Vagina (tissue), 2 donors: ENCODE measurements at places on chromosomes 5 and 9. TPM values are rescaled to one million over a fixed set of nuclear protein-coding genes. Genes with fewer than 3 reads are reported as not detected.

DNA sequence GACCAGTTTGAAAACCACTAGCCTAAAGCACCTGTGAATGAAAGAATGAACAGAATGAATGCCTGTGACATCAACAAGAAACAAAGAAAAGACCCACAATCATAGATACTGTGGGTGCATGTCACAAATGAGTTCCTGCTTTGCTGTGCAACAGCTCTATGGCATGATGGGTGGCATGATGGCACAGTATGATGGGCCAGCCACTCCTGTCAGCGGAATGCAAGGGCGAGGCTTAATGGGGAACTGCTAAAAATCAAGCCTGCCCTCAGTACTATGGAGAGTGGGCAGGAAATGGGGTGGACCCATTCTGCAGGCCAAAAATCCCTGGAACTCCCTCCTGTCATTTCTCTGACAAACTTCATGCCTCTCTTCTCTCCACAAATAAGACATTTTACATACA, 89.0 kb downstream of the DCP2 start:
- no peak overlapping the region for H3K27ac ChIP-seq
- no peaks in the 10 kb centered on the region for H3K4me1 ChIP-seq
- H3K4me3 ChIP-seq, result no peak overlapping the region
- no peak for DNase-seq
- no peaks in the 10 kb centered on the region for H3K36me3 ChIP-seq

DNA sequence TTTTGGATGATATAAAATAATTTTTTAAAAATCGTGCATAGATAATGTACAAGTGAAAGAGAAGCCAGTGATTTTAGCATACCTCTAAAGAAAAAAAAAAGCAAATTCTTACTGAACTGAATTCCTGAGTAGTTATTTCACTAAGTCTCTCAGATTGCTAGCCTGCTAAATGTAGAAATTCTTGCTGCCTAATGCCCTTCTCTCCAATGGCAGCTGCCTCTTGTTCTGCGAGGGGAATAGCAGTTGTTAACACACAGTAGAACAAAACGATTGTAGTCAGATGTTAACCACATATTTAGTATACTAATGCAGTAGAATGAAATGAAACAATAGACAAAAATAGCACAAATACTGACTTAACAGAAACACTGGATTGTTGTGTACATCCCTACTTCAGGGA, 26.8 kb downstream of the SMAD5 start:
- no peak for DNase-seq
- H3K36me3 ChIP-seq, result no peaks in the 10 kb centered on the region
- no peaks in the 10 kb centered on the region for H3K27me3 ChIP-seq
- no peak overlapping the region for H3K4me3 ChIP-seq

GRCh38 chr9:112605518-112605917, 112.4 kb downstream of the INIP start:
- DNase-seq, result no peak
- no peak overlapping the region for H3K27ac ChIP-seq
- no peaks in the 10 kb centered on the region for H3K36me3 ChIP-seq
- no peaks in the 10 kb centered on the region for H3K4me1 ChIP-seq
- no peaks in the 10 kb centered on the region for H3K27me3 ChIP-seq
- no peak overlapping the region for H3K4me3 ChIP-seq

PCDHA1 gene
- total RNA-seq, result not detected

TLR4 gene
- total RNA-seq, result 9.3 TPM

DNA sequence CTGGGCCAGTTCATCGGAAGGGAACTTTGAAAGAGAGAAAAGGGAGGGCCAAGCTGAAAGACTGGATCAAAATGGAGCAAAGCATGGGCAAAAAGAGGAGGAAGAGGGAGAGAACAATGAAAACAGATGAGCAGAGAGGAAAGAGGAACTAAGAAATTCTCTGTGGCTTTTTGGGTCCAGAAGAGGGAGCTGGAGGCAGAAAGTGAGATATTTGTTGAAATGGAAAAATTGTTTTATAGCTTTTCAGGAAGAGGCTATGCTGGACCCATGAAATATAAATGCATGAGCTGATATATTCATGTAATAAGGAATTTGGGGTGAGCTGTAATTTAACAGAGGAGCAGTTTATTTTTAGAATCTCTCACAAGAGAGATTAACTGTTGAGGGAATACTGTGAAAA, 457.3 kb downstream of the DMAC1 start:
- DNase-seq, result no peak
- no peak overlapping the region for H3K4me3 ChIP-seq
- no peaks in the 10 kb centered on the region for H3K4me1 ChIP-seq
- H3K36me3 ChIP-seq, result no peaks in the 10 kb centered on the region
- no peaks in the 10 kb centered on the region for H3K27me3 ChIP-seq
- no peak overlapping the region for H3K27ac ChIP-seq

MEGF9 gene
- total RNA-seq, result 17.7 TPM

- H3K27me3 ChIP-seq, result no peaks in the 10 kb centered on the region
- no peaks in the 10 kb centered on the region for H3K4me1 ChIP-seq
- H3K4me3 ChIP-seq, result no peak overlapping the region
Measured at GRCh38 chr5:73365301-73365853, 83.2 kb downstream of the FOXD1 start.

LCN1 gene
- not detected for total RNA-seq
